Muscle of arm (tissue), 14 donors: ENCODE measurements at places on chromosomes 2 and 18. TPM values are rescaled to one million over a fixed set of nuclear protein-coding genes. Genes with fewer than 3 reads are reported as not detected.

DNA sequence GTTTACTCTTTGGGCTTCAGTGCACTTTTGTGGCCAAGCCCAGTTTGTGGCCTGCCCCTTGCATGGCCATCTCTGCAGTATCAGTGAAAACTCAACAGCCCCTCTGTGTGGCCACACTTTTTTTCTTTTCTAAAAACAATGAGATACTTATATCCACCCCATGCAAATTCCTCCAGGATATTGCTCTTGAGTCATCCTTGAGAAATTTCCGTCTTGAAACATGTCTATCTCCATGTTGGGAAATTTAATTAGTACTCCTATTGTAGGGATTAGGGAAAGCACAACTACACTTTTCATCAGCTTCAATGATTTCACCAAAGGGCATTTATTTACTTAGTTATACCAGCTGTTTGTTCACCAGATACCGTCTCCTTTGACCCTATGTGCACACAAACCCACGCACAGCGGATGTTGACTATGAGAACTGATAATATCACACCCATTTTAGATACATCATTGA lies 993.1 kb downstream of the TSN start:
- no peak for DNase-seq

The RRM2 gene
- polyA plus RNA-seq = 56.0 TPM

DNA sequence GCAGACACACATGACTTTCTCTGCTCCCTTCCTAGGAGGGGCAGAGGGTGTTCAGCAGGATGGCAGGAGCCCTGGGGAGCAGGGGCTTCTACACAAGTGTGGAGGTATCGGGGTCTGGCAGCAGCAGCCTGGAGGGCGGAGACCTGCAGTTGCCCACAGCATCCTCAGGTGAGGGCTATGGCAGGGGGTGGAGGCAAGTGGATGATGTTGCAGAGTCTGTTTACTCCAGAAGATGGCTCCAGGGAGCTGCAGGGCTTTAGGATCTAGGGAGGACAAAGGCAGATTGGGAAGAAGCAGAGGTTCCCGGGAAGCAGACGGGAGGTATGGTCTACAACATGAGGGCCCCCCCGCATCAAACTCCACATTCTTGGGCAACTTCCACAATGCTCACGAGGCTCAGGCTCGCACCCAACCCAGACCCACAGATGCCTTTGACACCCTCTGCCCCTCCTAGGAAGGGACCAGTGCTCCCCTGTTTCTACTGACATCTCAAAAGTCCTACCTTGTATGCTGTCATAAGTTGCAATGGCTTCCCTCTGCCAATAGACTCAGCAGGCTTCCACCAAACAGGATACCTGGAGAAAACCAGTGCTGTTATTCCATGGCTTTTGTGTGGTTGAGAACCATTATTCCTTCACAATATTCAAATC lies 12.0 kb upstream of the ATP6V1C2 start:
- DNase-seq = no peak

- DNase-seq = no peak
Measured at GRCh38 chr2:29207352-29208148, 92.3 kb downstream of the CLIP4 start.

- no peak for DNase-seq
Measured at GRCh38 chr2:11695576-11695975, 25.6 kb upstream of the NTSR2 start.

- no peak for DNase-seq
Measured at GRCh38 chr2:158359846-158360245, 96.7 kb downstream of the CCDC148 start.

- no peak for DNase-seq
Measured at GRCh38 chr2:88608184-88608583, 19.1 kb downstream of the EIF2AK3 start.

The TUBA3D gene
- 0.11 TPM for polyA plus RNA-seq

The HNMT gene
- polyA plus RNA-seq = 20.3 TPM

The SLC9A4 gene
- polyA plus RNA-seq = 0.97 TPM

DNA sequence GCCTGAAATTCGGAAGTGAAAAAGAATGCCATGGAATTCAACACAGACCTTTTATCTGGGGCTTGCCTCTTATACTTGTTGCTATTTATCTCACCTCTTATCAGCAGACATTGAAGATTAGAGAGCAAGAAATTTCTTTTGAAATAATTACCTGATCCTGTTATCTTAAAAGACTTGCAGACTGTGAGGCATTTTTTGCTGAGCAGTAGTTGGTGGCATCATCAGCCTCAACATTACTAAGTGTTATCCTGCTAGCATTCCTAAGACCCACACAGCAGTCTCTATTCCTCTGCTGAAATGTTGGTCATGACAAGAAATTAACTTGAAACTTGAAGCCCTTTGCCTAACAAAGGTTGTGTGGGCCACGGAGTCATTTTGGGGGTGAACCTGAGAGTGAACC lies 186.5 kb downstream of the TRIB2 start:
- DNase-seq = no peak

GRCh38 chr2:128754246-128754724 lies 435.6 kb upstream of the HS6ST1 start:
- no peak for DNase-seq

The TDRD15 gene
- polyA plus RNA-seq = not detected

The WNT10A gene
- polyA plus RNA-seq = not detected

The SNTG2 gene
- 0.15 TPM for polyA plus RNA-seq

The SLC8A1 gene
- polyA plus RNA-seq = 9.9 TPM

The BOLA3 gene
- polyA plus RNA-seq = 26.2 TPM

DNA sequence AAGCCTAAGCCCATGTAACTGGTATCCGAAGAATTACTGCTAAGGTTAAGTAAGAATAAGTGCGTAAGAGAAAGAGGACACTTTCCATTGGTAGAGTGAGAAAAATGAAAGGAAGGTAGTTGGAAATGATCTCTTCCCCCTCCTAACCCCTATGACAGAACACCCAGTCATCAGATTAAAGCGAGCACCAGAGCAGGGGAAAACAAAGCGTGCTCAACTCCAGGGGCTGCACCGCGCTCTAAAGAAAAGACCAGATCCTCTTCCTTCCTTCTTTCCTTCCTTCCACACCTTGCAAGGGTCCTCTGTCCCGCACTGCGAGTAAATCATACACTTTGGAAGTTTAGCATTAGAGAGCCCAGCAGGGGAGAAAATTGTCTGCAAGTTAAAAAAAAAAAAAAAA lies 971 bp upstream of the CDH7 start:
- no peak for DNase-seq

The CYTIP gene
- polyA plus RNA-seq = 0.80 TPM

GRCh38 chr18:77181950-77182707 lies 49.5 kb upstream of the MBP start:
- no peak for DNase-seq

The RPL31 gene
- 3,639 TPM for polyA plus RNA-seq

- DNase-seq = no peak
Measured at GRCh38 chr2:222239945-222240675, 58.7 kb downstream of the PAX3 start.
